Pulmonary artery endothelial cell (primary cell): ENCODE measurements at places on chromosomes 11 and 22. TPM values are rescaled to one million over a fixed set of nuclear protein-coding genes. Genes with fewer than 3 reads are reported as not detected.

GRCh38 chr11:108501396-108501795, 3.2 kb upstream of the POGLUT3 start:
- DNase-seq, result no peak

DNA sequence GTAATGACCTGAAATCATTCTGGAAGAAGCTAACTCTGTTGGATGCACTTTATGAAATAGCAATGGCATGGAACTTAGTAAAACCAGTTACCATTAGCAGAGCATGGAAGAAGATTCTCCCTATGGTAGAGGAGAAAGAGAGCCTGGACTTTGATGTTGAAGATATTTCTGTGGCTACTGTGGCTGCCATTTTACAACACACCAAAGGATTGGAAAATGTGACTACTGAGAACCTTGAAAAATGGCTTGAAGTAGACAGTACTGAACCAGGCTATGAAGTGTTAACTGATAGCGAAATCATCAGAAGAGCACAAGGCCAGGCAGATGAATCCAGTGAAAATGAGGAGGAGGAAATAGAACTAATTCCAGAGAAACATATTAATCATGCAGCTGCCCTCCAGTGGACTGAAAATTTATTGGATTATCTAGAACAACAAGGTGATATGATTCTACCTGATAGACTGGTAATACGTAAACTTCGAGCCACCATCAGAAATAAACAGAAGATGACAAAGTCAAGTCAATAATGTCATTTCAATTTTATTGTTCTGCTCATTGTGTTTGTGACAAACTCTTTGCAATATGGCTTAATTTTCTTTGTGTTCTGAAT, 2.0 kb downstream of the JRKL start:
- no peak for DNase-seq

- DNase-seq, result no peak
Observed at GRCh38 chr11:63553759-63554158, 9.4 kb downstream of the PLAAT2 start.

GRCh38 chr11:11108026-11108425, 245.0 kb downstream of the CSNK2A3 start:
- no peak for DNase-seq

DNA sequence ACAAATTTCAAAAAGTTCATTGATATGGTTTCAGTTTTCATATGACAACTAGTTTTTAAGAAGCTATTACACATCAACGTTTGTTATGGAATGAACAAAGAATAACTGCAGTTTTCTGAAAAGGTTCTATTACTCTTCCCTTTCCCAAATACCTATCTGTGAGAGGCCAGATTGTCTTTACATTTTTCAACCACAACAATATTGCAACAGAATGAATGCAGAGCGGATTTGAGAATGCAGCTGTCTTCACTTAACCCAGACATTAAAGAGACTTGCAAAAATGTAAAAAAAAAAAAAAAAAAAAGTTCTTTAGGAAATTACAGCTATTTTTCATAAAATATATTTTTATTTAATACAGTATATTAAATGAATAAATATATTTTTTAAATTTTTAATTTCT, 250.8 kb downstream of the DDX10 start:
- no peak for DNase-seq

DNA sequence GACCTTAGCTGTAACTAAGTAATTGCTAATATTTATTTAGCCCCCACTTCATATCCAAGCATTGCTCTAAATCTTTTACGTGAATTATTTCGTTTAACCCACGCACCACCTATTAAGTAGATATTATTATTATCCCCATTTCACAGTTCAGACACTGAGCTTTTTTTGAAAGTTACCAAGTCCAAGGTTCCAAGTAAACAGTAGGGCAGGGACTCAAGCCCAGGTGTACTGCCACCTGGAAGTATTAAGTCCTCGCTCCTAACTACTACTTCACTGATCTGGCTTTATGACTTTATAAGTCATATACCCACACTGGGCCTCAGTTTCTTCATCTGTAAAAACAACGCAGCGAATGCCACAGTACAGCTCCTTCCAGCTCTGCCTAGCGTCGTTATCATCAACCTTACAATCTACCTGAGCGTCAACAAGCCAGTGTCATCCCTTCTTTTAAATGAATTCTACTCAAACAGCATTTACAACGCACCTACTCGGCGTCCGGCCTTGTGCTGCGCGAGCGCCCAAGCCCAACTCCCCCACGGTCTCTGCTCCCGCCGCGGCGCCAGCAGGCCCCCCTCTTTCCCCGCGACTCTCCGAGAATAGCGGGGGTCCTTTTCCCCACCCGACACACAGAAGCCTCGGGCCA, 624 bp downstream of the TMEM41B start:
- no peak for DNase-seq

DNA sequence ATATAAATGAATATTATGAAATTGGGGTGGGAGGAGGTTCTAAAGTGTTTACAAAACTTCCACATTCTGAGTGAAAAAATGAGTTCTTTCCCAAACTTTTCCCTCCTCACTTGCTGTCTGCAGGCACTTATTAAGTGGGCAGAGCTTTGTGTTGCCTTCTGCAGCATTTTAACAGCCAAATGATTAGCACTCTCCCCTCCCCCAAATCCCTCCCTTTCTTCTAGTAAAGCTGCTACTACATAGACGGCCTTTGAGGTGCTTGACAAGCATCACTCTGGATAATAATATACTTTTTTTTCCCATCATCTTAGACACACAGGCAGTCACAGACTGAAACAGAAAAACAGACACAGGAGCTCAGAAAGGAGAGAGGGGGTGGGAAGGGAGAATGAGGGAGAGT, 493.5 kb downstream of the DLG2 start:
- DNase-seq, result no peak

DNA sequence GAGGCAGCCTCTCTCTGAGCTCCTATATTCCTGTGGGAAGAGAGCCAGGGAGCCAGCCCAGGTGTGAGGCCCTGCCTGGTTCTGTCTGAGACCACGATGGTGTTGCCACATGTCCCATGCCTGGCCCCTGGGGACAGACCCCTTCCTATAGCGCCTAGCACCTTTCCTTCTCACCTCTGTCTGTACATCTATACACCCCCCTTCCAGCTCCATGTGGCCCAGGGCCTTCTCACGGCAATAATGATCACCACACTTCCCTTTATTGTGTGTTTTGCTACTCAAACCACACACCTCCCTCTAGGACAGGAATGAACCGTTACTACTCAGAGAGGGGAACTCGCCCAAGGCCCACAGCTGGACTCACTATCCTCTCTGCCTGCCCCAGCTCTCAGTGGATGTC, 12.8 kb downstream of the CD82 start:
- DNase-seq, result no peak

GRCh38 chr11:117616979-117617378, 180.0 kb downstream of the DSCAML1 start:
- no peak for DNase-seq

The MDK gene
- total RNA-seq, result 32.3 and 52.0 TPM in 2 replicates

GRCh38 chr11:115316696-115317095, 187.5 kb downstream of the CADM1 start:
- no peak for DNase-seq

DNA sequence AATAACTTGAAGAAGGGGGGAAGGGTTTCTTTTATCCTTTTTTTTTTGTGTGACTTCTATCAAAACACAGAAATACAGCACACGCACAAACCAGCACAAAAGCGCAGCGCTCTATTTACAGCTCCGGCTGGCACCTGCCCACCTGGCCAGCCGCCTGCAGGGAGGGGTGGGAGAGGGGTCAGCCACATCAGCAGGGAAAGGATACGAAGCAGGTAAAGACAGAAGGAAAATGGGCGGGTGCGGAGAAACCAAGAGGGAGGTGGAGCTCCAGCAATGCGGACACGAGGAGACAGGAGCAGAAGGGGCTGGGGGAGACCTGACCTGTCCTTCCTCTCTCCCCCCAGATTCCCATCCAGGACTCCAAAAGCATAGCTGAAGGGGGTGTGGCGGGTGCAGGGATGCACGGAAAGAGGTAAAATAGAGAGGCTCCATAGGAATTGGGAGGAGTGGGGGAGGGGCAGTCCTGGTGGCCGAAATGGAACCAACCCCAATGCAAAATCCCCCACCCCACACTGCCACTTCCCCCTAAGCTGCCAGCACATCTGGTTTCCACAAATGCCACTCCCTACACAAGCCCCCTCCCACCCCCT, 14.1 kb downstream of the CXCR5 start:
- no peak for DNase-seq

The CRYBB2 gene
- not detected in 2 replicates for total RNA-seq

DNA sequence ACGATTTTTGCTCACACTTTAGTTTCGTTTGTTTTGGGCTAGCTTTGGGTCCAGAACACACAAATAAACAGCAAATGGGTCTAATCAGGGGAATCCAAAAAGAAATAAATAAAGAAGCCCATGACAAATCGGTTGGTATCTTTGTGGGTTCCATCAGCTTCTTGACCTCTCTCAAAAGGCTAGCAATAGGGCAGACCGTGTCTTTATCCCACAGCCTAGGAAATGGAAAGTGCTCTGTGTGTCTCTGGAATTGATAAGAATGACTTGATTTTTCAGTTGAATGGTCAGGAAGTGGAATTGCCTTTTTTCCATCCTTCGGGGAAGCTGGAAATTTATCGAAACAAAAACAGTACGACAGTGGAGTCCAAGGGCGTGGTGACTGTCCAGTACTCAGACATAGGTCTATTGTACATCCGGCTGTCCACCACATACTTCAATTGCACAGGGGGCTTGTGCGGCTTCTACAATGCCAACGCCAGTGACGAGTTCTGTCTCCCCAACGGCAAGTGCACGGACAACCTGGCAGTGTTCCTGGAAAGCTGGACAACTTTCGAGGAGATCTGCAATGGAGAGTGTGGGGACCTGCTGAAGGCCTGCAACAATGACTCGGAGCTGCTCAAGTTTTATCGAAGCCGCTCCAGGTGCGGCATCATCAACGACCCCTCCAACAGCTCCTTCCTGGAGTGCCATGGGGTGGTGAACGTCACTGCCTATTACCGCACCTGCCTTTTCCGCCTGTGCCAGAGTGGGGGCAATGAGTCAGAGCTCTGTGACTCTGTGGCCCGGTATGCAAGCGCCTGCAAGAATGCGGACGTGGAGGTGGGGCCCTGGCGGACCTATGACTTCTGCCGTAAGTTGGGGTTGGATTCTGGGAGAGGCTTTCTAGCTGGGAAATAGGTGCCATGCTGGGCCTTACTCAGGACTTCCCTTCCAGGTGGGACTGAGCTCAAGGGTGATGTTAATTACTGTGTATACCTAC, 28.6 kb downstream of the TECTA start:
- DNase-seq, result no peak

DNA sequence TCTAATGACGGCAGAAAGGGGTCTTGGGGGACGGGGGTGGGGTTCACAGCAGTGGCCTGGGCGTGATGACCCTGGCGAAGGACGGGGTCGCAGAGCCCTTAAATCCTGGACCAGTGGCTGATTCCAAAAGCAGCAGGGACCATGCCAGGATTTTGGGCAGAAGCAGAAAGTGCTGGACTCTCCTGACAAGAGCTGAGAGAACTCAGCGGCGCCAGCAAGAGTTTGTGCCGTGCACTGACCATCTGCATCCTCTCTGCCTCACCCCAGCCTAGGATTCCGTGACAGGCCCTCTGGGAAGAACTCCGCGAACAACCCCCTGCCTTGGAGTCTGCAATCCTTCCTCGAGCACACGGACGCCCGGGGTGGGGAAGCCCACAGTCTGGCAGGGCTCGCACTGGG, 644 bp upstream of the NDUFV1 start:
- no peak for DNase-seq

DNA sequence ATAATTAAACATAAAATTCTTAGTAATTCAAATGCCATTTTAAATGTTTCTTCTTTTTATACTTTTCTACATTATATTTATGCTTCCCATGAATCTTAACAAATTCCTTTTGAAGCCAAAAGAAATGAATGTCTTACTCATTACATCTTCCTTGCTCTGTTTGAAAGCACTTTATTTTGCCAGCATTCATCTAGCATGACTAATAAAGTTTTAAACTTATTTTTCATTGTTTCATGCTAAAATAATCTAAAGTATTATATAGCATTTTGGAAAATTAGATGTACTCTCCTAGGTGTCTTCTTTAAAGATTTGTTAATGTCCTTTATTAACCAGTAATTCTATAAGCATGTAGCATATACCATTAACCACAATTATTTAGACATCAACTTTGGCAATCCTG, 9.7 kb upstream of the PIWIL4 start:
- DNase-seq, result no peak

GRCh38 chr11:110599207-110599606, 113.0 kb downstream of the ARHGAP20 start:
- DNase-seq, result no peak

- DNase-seq, result no peak
Observed at GRCh38 chr11:100925935-100926334, 203.7 kb downstream of the PGR start.

The GAS2L1 gene
- 16.5 and 22.4 TPM in 2 replicates for total RNA-seq

GRCh38 chr11:132541794-132542193, 990.5 kb downstream of the OPCML start:
- DNase-seq, result no peak

The DLG2 gene
- total RNA-seq, result 0.42 and 0.66 TPM in 2 replicates

The NLRP6 gene
- total RNA-seq, result not detected in 2 replicates

DNA sequence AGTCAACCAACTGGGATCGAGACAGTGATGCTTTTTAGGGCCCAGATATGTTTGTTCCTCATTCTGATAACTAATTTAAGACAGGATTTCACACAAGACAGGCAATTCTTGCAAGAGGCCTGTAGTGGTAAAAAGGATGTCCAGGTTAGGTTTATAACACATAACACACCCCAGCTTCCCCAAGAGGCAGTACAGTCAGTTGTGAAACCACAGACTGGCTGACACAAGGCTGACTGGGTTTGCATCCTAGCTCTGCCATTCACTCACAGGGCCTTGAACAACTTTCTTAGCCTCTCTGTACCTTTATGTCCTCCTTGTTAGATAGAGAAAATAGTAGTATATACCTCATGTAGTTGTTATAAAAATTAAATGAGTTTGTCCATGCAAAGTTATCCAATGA, 55.0 kb upstream of the PTH start:
- DNase-seq, result no peak

GRCh38 chr22:32334660-32335365, 22.9 kb upstream of the RFPL3 start:
- DNase-seq, result no peak

The TCF20 gene
- total RNA-seq, result 21.9 and 23.3 TPM in 2 replicates

DNA sequence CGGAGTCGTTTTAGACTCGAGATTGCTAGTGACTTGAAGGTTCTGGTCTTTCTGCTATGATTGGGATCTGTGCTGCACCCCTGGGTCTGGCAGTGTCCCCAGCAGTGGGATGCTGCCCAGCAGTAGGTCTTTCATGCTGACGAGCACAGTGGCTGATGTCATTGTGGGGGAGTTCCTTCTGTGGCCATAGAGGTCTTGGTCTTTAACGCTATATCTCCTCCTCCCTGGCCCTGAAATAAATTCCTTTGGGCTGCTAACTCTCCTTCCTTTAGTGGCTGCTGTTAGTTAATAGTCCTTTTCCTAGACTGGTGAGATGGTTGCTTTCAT, 136.3 kb downstream of the TEAD1 start:
- DNase-seq, result no peak

The MAPK12 gene
- total RNA-seq, result 54.2 TPM in 2 replicates

- DNase-seq, result no peak
Observed at GRCh38 chr11:115054570-115055538, 376.5 kb downstream of the NXPE2 start.

GRCh38 chr11:96265220-96265737, 77.7 kb downstream of the MAML2 start:
- no peak for DNase-seq

The NLRP14 gene
- total RNA-seq, result 0.21 and 0.40 TPM in 2 replicates
